Activated B cell treated with CpG ODN at 0.5 μM for 24 hours (primary cell): ENCODE measurements at places on chromosomes 1 and 21. TPM values are rescaled to one million over a fixed set of nuclear protein-coding genes. Genes with fewer than 3 reads are reported as not detected.

GRCh38 chr1:203898458-203899352, 37.3 kb downstream of the SNRPE start:
- peaks cover 1% of the 10 kb centered on the region for H3K27me3 ChIP-seq
- no peak for DNase-seq
- no peaks in the 10 kb centered on the region for H3K4me1 ChIP-seq
- H3K27ac ChIP-seq: no peak overlapping the region
- H3K36me3 ChIP-seq: peaks cover 3% of the 10 kb centered on the region
- H3K4me3 ChIP-seq: no peak overlapping the region

Gene FCAMR
- not detected in 2 replicates for total RNA-seq

DNA sequence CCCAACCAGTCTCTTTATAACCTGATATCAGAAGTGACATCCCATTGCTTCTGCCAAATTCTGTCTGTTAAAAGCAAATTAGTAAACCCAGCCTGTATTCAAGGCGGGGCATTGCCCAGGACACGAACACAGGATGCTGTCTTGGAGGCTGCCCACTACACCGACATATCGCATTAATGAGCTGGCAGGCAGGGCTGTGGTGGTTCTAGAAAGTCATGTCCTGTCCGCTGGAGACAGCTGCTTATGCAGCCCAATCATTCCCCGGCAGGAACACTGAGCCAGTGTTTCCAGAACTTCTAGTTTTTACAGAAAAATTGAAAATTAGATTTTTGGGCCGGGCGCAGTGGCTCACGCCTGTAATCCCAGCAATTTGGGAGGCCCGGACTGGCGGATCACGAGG, 19.3 kb downstream of the C1orf167 start:
- H3K4me3 ChIP-seq: no peak overlapping the region
- H3K27me3 ChIP-seq: no peaks in the 10 kb centered on the region
- DNase-seq: no peak
- no peaks in the 10 kb centered on the region for H3K36me3 ChIP-seq

Gene CLK2
- 109 and 112 TPM in 2 replicates for total RNA-seq

Gene PTPRF
- 0.10 TPM in 1 of 2 replicates, not detected in the other for total RNA-seq

DNA sequence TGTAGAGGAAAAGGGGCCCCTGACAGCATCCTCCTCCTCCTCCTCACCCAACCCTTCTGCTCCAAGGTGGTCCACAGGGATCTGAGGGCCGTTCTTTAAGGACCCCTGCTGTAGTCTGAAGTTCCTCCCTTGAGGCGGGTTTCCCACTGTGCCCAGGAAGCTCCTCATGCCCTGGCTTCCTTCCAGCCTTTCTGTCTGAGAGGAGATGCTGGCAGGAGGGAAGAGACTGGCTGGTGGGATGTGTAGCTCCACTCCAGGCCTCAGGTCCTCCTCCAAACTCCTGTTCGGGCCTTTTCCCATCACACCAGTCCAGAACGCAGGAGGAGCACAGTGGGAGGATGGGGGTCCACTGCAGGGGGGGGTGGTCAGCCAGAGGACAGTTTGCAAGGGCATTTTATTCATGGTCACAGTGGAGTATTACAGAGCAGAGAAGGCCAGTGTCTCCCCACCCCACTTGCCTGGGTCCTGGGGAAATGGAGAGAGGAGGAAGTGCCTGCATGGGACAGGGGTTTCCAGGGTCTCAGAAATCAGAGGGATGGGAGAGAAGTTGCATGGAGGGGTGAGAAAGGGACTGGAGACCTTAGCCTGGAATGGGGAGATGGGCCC, 7.8 kb downstream of the ETV3L start:
- H3K27me3 ChIP-seq: peaks cover 11% of the 10 kb centered on the region
- no peak overlapping the region for H3K4me3 ChIP-seq
- H3K27ac ChIP-seq: no peak overlapping the region
- H3K4me1 ChIP-seq: no peaks in the 10 kb centered on the region

DNA sequence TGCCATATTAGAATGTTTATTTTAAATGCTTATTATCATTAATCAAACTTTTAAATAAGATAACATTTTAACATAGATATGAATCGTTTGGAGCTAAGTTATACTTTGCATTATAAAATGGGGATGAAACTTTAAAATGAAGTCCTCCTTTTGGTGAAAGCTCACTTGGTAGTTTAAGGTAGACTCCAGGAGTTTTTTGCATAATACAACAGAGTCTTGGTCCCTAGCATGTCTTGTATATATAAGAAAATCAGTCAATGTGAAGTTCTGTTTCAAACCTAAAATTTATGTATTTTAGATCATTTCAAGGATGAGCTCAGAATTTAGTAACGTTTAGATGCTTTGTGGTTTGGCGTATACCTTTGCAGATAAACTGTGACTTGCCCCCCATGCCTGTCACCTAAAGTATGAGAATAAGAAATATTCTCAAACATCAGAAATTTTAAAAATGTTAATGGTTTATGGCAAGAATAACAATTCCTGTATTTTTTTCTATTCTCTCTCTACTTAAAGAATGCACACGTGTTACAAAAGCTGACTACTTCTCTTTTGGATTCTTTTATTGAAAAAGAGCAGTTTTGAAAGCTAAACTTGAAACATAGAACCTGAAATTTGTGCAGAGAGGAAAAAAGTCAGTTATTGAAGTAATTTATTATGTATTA, 3.8 kb downstream of the NFIA start:
- H3K4me1 ChIP-seq: peaks cover 10% of the 10 kb centered on the region
- DNase-seq: no peak
- peaks cover 31% of the 10 kb centered on the region for H3K27me3 ChIP-seq
- H3K36me3 ChIP-seq: peaks cover 2% of the 10 kb centered on the region
